Right forelimb (tissue), 1 donor: ENCODE measurements at places on chromosomes 16 and 17.

DNA sequence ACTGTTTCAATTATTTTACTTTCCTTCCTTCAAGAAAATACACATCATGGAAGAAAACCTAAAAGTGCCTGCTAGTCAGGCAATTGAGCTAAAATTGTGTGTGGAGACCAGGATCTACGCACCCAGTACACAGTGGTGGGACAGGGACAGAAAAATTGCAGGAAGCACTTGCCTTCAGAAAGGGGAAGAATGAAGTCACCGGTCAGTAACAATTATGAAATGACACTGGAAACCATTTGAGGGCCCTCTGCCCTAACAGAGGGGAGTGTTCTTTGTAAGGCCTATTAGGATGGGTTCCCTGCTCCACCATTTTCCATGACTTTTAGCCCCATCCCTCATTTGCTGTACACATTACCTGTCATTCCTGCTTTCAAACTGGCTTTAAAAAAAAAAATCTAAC lies 4.5 kb upstream of the PHAF1 start:
- DNase-seq, result no peak

DNA sequence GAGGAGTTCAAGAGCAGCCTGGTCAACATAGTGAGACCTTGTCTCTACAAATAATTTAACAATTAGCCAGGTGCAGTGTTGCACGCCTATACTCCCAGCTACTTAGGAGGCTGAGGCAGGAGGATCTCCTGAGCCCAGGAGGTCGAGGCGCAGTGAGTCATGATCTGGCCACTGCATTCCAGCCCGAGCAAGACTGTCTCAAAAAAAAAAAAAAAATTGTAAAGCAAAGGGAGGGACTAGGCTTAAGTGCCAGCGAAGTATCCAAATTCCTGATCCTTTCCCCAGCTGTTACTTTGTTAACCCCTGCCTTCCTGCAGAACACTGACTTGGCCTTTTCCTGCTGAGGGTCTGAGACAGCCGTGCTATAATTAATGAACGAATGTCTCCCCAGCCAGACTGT lies 2.7 kb downstream of the GDPD3 start:
- no peak for DNase-seq

DNA sequence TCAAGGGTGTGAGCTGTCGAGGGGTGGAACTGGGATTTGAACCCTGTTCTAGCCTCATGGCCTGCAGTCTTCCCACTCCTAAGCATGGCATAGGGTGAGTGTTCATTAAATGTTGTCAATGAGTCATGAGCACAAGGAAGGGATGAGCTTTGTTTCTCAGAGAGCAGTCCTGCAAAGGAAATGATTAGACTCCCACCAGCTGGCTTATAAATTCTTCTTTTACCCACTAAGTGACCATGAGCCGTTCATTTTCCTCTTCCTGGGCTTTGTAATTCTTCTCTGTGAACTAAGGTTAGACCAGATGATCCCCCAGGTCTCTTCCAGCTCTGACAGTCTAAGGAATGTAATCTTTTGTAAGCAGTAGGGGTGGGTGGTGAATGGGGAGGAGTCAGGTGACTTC lies 47.9 kb upstream of the HNF1B start:
- DNase-seq, result no peak

- peak; percentile 91 for DNase-seq
These were observed 23.6 kb upstream of the KRT17 start for GRCh38 chr17:41647940-41648410.

DNA sequence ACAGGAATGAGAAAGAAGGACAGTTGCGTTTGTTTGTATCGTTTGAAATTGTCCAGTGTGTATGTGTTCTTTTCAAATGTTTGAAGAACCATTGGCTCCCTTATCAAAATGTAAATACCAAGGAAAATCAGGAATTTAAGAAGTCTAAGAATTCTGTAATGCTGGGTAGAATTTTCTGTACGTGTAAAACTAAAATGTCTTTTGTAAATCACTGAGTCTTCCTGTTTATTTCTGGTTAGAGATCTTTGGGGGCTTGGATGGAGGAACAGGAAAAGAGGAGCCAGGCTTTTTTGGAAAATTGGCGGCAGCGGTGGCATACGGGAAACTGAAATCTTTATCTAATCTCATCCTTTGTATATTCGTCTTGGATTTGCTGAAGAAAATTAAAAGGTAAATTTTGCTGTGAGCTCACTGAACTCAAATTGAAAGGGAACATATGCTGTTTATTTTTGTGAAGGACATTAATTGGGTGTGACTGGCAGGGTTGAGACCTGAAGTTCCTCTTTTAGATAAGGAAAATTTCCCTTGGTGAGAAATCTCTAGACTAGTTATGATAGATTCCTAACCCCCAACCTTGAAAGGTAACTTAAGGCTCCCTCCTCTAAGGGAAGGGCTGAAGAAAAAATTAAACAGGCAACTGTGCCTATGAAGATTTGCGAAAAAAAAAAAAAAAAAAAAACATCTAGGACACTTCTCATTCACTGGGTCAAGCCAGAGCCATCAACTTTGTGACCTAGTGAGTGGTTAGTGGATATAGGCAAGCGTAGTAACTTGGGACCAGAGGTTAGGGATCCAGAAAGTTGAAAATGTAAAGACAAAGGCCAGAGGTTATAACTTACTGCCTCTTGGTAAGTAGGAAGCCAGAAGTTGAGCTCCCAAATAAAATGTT lies 10.8 kb downstream of the TAT start:
- no peak for DNase-seq

DNA sequence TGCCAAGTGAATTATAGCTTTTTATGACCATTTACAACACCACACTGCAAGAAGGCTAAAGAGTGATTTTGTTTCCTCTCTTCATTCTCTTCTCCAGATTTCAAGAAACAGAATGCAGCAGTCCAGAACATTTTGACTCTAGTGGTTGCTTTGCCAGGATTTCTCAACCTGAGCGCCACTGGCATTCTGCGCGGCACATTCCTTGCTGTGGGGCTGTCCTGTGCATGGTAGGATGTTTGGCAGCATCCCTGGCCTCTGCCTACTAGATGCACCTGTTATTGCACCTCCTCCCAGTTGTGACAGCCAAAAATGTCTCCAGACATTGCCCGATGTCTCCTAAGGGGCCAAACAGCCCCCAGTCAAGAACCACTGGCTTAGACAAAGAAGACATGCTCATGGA lies 25.7 kb upstream of the SLC39A11 start:
- DNase-seq, result no peak

GRCh38 chr16:8972843-8973586 lies 9.3 kb upstream of the USP7 start:
- DNase-seq, result no peak
